Activated CD8-positive, alpha-beta memory T cell treated with anti-CD3 and anti-CD28 coated beads for 1 hour (primary cell): ENCODE measurements at places on chromosomes 4 and X.

DNA sequence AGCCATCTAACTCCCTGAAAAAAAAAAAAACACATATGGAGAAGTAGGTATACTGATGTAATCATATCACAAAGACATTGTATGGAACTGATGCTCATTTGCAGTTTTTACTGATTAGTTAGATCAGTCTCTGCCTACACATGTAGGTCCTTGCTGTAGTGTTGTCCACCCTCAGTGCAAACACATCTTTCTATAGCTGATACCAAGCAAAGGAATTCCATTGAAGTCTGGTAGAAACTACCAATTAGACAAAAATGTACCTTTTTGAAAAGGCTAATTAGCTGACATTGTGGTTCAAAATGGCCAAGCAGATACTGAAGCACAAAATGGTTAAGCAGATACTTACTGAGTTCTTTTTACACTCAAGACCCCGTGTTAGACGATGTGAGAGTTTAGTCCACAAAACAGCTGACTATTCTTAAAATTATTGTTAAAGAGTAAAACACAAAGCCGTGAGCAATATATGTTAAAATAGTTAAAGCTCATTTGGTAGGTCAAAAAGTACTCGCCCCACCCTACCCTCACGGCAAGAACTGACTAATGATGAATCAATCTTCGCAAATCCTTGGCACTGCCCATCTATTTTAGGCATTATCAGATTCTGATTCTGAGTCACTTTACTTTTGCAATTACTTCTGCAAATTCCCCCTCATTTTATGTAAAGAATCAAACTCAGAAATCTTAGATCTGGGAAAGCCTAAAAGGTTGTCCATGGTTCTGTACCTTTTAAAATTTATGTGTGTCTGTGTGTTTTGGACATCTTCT lies 40.4 kb downstream of the COL4A6 start:
- DNase-seq: no peak

GRCh38 chrX:78769946-78770345 lies 22.4 kb downstream of the LPAR4 start:
- DNase-seq: no peak

DNA sequence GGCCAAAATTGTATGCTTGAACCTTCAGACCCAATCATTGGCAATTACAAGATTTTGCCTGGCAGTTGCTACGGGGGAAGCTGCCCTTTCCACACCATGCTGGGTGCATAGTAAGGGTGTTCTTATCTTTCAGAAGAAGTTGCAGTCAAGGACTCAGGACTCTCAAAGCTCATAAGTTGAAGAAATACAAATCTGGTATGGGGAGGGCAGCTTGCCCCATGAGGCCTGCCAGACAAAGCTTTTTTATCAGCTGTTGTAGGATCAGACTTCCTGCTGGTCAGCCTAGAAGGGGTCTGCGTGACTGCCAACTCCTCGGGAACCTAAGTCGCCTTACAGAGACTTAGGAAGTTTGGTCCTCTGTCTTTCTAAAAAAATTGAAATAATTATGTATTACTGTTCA lies 174.9 kb upstream of the TECRL start:
- no peak for DNase-seq

DNA sequence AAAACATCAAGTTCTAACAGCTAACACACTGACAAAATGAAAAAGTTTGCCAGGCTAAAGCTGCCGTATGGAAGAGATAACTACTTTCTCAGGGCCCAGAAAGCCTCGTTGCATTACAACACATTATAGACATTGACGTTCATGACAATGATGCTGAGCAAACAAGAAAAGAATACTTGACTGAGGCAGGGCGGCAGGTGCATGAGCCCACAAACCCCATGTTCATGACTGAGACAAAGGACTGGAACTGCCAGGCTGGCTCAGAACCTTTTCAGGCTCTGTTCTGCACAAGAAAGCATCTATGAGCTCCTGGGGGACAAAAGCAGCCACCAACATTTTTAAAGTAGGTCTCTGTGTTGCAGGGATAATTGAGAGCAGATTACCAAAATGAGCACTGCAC lies 13.6 kb downstream of the TLR6 start:
- no peak for DNase-seq

- no peak for DNase-seq
Observed at GRCh38 chrX:16737024-16737423, 17.6 kb downstream of the SYAP1 start.

DNA sequence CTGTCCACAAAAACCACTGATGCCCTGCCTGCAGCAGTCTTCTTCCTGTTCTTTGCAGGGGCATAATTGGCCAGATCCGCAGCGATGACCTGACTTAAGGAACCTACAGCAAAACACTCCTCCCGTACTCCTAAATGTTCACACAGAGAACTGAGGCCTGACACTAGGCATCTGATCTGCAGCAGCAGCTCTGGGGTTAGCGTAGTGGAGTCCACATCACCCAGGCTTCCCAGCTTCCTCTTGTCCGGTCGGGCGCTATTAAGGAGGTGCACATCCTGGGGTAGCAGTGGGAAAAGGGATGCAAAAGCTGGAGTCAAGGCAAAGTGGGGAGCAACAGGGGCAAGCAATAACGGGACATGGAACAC lies 758 bp downstream of the SCFD2 start:
- DNase-seq: no peak

- DNase-seq: no peak
Observed at GRCh38 chr4:15652191-15652590, 3.0 kb downstream of the FBXL5 start.

- no peak for DNase-seq
Observed at GRCh38 chr4:48483777-48484493, 792 bp downstream of the SLC10A4 start.

- DNase-seq: no peak
Observed at GRCh38 chrX:71393919-71394318, 27.8 kb downstream of the TAF1 start.

DNA sequence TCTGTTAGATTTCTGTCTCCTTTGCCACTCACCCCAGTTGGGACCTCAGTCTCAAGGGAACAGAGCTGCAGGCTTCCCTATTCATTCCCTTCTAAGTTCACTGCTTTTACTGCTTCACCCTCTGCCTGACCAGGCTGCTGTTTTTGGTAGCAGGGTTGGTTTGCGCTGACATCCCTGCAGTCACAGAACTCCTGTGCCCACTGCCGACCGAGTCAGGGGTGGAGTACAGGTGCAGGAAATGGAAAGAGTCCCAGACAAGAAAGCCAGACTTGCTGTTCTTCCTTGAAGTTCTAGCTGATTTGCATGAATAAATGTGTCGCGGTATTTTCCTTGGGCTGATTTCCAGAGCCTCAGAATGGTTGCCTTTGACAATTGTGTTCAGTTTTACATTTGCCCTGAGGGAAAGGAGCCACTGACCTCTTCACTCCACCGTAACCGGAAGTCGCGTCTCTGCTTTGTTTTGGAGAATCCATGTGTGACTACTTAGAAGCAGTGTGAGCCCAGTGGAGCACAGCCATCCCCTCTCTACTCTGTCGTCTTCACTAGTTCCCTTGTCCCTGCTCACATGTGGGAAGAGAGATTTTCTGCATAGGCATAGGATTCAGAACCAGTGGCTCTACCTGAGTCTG lies 84.8 kb downstream of the TNIP2 start:
- DNase-seq: no peak

GRCh38 chrX:53065104-53065503 lies 16.5 kb downstream of the GPR173 start:
- DNase-seq: no peak

DNA sequence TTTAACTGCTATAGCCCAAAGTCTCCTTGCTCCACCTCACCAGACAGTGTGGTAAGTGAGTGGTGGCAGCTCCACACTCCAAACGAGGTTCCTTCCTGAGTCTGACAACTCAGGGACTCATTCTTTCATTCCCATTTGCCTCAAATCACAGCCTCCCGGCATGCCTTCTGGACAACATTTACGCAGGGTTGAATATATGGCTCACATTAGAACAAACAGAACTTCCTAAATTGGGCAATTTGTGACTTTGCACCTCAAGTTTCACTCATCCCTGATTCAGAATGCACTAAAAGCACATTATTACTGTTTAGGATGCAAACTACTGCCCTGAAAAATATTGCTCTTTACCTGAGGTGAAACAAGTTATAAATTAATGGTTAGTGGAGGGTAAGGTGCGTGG lies 224.6 kb upstream of the PPARGC1A start:
- no peak for DNase-seq

- DNase-seq: no peak
Observed at GRCh38 chr4:165461159-165461821, 82.5 kb downstream of the CPE start.

GRCh38 chrX:10190367-10190766 lies 33.6 kb downstream of the CLCN4 start:
- DNase-seq: no peak

GRCh38 chr4:84733343-84734033 lies 150.6 kb downstream of the CDS1 start:
- no peak for DNase-seq

DNA sequence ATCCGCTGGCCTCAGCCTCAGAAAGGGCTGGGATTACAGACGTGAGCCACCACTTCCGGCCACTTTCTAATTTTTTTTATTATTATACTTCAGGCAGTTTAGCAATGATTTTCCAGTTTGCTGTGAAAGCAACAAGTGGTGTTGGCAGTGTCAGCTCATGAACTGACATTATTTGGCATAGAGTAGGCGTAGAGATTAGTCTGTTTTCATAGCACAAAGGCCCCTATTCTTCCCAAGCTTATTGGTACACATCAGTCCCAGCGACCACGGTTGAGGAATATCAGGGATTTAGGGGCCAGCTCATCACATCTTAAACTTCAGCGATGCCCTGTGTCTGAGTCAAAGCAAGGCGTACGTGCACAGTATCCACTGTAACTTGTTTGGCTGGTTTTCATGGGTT lies 53.0 kb upstream of the RASSF6 start:
- DNase-seq: no peak

GRCh38 chr4:56757821-56758411 lies 63.6 kb downstream of the SPINK2 start:
- peak; percentile 31 for DNase-seq

DNA sequence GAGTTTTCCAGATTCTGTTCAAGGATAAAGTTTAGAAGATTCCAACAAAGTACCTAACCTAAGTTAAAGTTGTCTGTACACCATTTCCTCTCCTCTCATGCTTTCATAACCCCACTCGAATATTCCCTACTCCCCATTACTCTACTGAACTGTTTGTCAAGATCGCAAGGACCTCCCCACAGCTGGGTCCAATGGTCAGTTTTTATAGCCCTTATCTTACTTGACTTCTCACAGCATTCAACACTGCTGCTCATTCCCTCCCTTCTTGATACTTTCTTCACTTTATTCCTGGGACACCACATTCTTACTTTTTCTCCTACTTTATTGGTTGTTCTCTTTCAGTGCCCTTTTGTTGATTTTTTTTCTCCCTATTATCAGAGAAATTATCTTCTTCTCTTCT lies 30.9 kb downstream of the QDPR start:
- DNase-seq: no peak

GRCh38 chr4:7756071-7756470 lies 183.6 kb downstream of the AFAP1 start:
- DNase-seq: no peak

DNA sequence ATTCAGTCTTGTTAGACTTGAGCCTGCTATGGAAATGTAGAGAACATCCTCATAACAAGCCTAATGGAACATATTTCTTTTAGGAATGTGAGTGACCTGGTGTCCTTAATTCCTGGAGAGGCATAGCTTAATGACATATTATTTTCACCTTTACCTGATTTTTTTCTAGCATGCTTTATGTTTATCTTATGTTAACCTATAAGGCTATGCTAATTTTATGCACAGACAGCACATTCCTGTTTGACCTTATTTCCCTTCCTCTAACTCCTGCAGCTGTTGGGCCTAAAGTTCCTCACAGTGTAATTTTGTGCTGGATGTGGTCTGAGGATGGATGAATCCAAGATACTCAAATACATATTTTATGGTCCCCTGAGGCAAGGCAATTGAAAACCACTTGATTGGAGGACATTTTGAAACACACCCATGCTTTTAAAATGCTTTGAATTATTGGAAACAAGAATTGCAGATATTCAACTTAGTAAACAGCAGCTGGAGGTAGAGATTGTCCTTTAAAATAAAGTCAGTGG lies 111.5 kb downstream of the LARP7 start:
- no peak for DNase-seq

GRCh38 chrX:97000682-97001368 lies 117.1 kb downstream of the RPA4 start:
- no peak for DNase-seq

GRCh38 chrX:22110729-22111494 lies 78.8 kb downstream of the PHEX start:
- DNase-seq: no peak

GRCh38 chr4:31998807-31999206 lies 1278.6 kb downstream of the PCDH7 start:
- DNase-seq: no peak

GRCh38 chr4:142365391-142365790 lies 480.7 kb downstream of the INPP4B start:
- DNase-seq: no peak

GRCh38 chr4:139641218-139641617 lies 24.4 kb upstream of the MGST2 start:
- no peak for DNase-seq

- DNase-seq: no peak
Observed at GRCh38 chrX:71586929-71587328, 8.7 kb downstream of the GCNA start.

DNA sequence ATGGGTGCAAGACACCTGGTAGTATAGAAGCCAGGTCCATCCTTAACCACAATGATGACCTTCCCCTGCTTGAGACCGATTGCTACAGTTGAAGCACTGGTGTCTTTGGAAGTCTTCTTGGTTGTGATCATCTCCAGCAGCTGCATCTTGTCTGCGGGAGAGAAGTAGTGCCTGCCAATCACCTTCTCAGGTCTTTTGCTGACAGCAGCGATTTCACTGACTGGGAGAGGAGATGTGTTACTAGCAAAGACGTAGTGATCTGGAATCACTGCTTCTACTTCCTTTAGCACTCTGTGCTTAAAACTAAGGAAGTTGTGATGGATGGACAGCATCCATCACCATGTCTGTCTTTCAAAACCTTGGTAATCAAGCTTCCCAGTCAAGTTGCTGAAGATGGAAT lies 25.9 kb downstream of the CPE start:
- no peak for DNase-seq

DNA sequence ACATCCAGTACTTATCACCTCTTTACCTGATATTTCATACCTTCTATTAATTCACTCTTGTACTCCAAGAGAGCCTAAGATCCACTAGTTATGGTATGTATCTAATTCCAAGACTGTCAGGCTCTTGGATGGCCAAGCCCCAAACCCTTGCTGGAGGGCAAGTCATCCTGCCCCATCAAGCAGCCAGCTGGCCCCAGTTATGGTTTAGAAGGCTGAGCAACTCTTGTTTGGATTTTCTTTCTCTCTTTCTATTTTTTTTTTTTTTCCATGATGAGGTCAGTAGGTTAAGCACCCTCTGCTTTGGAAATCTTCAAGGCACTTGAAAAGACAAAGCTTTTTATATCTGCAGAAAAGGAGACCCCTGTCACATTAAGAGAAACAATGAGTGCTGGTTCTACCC lies 10.9 kb upstream of the FGF16 start:
- no peak for DNase-seq

DNA sequence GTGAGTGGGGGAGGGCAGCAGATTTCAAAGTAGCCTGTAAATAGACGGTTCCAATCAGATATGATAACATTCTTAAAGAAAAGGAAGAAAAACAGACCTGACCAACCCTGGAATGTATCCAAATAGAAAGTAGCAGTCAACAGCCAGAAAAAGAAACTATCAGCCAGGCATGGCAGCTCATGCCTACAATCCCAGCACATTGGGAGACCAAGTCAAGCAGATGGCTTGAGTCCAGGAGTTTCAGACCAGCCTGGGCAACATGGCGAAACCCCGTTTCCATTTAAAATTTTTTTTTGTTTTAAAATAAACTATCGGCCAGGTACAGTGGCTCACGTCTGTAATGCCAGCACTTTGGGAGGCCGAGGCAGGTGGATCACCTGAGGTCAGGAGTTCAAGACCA lies 125.0 kb downstream of the THOC2 start:
- no peak for DNase-seq

- DNase-seq: no peak
Observed at GRCh38 chr4:7161721-7162214, 30.6 kb upstream of the SORCS2 start.
